ENCODE measurements at places on chromosomes 7 and 10.

DNA sequence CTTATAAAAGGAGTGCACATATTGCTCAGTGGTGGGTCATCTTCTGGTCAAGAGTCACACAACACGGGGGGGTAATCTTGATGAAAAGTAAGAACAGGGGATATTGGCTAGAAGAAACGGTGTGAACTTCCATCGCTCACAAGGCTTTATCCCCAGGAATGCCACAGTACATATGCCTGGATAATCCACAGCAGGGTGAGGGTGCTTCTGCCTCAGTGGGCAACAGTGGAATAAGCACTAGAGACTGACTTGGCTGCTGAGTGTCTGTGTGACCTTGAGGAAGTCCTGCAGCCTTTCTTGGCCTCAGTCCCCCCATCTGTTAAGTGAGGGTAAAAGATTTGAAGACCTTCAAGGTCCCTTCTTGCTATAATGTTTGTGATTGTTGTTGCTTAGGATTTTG is 44.9 kb upstream of the SHH start:
- DNase-seq: no peak

- no peak for DNase-seq
Observed at GRCh38 chr10:76136961-76137360, 705.5 kb downstream of the LRMDA start.

DNA sequence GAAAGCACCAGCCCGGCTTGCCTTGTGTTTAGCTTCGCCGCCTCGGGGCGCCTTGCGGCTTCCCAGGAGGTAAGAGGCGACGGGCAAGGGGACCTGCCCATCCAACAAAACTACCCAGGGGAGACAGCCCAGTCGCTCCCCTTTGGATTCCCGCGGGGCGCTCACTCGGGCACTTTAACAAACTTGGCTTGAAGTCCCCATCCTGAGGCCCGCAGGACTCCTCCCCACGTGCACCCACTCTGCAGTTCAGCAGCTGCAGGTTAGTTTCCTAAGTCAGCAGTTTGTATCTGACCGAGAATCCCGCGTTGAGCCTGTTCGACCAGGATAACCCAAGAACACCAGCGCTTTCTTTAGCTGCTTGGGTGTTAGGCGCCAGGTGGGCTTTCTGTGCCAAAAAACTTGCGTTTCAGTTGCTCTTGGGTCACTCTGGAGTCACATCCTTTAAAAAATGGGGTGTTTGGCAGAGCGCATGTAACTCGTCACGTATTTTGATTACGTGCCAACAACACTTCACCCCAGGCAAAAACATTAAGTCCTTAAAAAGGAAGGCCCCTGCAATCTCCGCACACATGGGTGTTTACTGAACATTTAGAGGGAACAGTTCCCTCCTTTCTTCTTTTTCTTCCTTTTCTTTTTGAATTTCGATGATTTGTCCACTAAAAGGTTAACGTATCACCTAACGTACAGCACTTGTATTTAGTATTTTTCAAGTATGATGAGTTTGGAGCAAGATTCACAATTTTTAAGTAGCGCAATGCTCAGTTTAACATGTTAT is 876 bp downstream of the DNAH11 start:
- DNase-seq: no peak

DNA sequence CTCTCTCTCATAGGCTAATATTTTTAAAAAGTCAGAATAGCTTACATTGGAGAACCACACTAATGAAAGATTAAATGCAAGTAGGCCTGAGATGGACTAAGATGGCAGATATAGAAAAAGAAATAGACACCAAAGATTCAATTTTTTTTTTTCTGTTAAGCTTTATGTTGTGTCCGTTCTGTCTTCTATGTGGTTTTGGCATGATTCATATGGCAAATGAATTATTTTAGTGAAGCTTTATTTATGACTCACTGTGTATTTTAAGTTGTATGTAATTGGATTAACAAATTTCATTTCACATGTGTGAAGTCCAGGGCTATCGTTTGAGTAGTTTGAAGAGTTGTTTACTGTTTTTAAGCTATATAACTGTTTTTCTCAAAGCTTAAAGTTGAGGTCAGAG is 214.8 kb downstream of the CAMK1D start:
- DNase-seq: no peak

GRCh38 chr10:104642658-104643302 is 1.7 kb downstream of the SORCS3 start:
- DNase-seq: no peak

- DNase-seq: no peak
Observed at GRCh38 chr10:127046975-127047877, 142.0 kb downstream of the DOCK1 start.

DNA sequence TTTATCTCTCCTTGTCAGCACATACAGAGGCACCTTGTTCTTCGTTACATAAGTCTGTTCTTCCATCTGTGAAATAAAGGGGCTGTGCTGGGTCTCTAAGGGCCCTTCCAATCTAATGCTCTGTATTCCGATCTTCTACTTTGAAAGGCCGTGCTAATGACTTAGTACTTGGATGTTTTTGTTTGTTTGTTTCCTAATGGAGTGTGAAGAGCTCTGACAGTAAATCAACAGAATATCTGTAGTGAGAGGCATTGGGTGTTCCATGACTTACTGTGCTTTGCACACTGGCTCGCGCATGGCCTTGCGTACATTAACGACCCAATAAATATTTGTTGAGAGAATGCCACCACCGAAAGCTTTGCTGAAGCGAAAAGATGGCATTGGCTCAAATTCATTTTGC is 162.1 kb downstream of the CHN2 start:
- no peak for DNase-seq

DNA sequence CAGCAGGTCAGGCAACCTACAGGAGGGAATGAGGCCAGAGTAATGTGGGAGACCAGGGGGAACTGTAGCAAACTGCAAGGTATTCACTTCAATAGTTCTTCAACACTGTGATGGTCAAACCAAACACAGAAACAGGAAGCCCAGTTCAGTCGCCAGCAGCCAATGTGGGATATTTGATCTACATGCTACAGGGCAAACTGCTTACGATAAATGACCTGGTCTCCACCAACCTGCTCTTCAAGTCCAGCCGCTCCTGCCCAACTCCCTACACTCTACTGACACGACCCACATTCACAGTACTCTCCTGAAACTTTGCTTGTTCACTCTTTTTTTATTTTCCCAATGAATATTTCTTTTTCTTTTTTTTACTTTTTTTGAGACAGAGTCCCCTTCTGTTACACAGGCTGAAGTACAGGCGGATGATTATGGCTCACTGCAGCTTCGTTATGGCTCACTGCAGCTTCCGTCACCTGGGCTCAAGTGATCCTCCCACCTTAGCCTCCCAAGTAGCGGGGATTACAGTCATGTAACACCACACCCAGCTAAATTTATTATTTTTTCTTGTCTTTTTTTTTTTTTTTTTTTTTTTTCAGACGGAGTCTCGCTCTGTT is 42.1 kb downstream of the MDH2 start:
- no peak for DNase-seq

DNA sequence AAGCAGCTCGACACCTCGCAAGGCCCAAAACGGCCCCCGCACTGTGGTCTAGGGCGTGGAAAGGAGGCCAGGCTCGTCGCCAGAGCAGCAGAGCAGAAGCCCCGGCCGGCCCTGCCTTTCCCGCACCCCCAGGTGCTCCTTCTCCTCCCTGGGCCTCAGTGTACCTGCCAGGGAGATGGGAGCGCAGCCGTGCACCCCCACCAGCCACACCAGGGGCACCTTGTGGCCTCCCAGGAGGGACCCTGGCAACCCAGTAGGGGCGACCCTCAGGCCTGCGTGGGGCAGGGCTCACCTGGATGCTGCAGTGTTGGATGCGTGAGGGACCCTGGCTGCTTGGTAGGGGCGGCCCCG is 9.5 kb downstream of the PDGFA start:
- no peak for DNase-seq

GRCh38 chr7:111324228-111324627 is 233.3 kb downstream of the LRRN3 start:
- no peak for DNase-seq

GRCh38 chr7:45236666-45237065 is 79.1 kb downstream of the RAMP3 start:
- no peak for DNase-seq

GRCh38 chr7:103719070-103719469 is 270.4 kb downstream of the RELN start:
- DNase-seq: no peak

DNA sequence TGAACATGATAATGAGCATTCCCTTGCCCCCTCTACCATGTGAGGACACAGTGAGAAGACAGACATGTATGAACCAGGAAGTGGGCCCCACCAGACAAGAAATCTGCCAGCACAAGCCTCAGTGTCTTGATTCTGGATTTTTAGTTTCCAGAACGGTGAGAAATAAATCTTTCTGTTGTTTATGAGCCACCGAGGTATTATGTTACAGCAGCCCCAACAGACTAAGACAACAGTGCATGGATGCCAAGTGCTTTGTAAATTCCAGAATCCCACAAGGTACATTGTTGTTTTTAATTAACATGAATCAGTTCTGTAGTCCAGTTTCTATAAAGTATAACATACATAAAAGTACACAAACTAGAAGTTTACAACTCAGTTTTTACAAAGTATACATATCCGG is 162.2 kb downstream of the ARHGAP21 start:
- DNase-seq: no peak

Measured in CD4-positive, alpha-beta T cell treated with Interleukin-17A for 1 hour (primary cell).